ENCODE measurements at places on chromosomes 7 and 10.

DNA sequence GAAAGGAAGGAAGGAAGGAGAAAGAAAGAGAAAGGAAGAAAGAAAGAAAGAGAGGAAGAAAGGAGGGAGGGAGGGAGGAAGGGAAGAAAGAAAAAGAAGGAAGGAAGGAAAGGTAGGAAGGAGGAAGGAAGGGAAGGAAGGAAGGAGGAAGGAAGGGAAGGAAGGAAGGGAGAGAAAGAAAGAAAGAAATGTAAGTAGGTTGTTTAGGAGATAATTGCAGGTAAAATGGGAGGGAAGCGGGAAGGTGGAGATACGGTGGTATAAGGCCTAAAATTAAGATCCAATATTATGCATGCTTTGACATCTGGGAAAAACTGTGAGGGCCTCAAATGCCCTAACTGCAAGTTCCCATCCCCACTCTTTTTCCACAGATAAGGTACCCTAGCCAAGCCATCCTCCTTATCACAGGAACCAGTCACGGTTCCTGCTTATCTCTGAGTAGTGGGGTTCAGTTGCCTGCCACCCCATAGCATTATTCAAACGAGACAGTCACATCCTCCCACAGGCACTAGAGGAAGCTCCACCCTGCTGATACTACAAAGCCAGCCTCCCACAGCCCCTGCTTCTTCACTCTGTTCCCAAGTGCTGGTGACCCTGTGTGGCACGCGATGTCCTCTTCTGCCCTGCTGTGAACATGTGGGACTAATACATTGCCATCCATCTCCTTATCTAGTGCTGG lies 28.7 kb downstream of the ST8SIA6 start:
- no peak for DNase-seq

DNA sequence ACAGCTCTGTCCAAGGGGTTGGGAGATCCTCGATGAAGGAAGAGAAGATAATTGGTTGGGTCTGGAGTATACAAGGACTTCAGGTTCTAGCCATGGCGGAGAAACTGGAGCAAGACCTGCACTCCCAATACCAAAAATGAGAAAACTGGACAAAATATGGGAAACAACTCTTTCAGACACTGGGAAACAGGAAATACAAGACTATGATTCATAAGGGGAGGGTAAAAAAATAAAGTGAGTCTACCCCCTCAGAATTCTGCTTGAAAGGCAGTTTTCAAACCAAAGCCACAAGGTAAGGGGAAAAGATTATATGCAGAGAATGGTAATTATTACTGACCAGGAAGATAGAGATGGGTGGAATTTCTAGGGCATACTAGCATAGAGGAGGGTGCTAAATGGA lies 10.2 kb upstream of the SEC61G start:
- DNase-seq, result no peak

DNA sequence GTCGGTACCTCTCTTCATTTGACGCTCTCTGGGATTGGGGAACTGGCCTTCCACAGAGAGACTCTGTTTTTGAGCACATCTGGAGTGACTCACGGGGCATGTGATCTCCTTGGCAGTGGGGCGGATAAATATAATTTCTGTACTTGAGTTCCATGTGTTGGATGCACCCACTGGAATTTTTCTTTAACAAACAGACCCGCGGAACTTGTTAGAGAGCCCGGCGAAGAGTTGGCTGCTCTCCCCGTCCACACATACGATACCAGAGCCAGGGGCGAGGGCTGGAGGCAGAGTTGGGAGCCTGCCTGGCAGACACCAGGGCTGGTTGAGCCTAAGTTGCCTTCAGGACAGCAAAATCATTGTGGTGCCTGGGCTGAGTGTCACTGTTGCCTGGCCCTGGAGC lies at the start of gene FAM180A:
TSS of gene FAM180A (minus strand) at position 44 of the 400 bp plus-strand sequence. CDS start 233 bp downstream, outside the sequence.
- no peak for DNase-seq

DNA sequence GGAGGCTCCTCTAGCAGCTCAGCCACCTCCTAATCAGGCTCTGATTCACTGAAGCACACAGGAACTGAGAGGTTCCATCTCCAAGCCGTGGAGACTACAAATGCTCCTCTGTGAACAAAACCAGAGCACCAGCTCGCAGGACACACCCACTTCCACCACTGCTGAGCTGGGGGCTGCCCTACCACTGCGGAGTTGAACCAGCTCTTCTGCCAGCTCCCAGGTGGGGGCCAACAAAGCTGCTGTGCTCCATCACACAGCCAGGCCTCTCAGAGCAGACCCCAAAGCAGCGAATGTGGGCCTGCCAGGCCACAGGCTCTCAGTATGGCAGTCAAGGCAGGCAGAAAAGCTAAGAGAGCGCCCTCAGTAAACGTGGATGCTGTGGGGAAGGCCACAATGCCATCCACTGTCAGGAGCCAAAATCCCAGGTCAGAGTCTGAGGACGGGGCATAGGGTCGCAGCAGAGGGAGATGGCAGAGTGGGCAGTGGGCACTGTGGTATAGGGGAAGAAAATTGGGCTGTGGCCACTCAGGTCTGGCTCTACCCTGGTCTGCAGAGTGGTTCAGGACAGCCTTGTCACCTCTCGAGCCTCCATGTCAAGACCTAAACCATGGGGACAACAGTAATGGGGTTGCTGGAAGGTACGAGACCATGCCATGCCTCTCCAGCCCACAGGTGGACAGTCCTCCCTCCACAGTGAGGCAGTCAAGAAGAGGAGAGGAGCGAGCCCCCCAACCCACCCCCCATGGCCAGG lies 82.1 kb downstream of the GRID1 start:
- no peak for DNase-seq

DNA sequence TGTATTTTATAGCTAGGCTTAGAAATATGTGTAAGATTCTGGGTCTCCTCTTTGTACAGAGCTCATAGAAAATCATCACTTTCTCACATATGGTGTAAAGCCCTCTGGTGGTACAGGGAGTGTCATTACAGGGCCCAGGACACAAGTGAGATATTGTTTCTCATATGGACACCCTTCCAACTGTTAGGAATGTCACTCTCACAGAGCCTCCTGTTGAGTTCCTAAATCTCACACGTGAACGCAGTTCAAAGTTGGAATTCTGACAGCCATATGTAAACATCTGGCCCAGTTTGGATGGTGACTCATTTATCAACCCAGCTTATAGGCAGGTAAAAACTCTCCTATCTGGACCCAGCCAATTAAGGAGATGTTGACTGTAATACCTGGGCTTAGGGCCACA lies 35.4 kb upstream of the ZNF107 start:
- DNase-seq, result no peak

GRCh38 chr10:13253726-13254125 lies 19.6 kb upstream of the UCMA start:
- no peak for DNase-seq

DNA sequence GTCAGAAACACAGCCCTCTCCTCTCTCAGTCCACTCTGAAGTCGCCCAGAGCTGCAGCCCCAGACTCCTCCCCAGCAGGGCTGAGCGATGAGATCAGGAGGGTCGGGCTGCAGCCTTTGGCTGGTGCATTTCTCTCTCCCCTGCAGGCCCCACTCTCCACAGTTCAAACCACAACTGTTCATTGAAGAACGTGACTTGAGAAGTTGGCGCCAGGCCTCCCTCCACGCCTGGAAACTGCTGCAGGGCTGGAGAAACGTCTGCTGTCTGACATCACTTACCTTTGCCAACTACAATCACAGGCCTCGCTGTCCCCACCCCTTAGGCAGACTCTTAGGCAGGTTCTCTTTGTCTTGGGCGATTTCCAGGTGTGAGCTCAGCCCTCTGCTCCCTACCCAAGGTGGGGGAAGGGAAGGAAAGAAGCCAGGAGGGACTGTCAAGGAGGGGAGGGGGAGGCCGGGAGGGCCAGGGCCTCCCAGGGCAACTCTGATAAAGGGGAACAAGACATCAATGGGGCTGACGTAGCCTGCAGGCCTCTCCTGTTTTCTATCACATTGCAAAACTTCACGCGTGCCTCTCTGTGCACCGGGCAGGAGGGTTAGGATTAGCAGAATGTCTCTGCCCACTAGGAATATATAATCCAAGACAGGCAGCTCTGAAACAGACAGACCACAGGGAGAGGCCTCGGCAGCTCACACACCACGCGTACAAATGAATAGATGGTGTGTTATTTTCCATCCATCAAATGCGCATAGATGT lies 32.7 kb downstream of the CALML5 start:
- no peak for DNase-seq

DNA sequence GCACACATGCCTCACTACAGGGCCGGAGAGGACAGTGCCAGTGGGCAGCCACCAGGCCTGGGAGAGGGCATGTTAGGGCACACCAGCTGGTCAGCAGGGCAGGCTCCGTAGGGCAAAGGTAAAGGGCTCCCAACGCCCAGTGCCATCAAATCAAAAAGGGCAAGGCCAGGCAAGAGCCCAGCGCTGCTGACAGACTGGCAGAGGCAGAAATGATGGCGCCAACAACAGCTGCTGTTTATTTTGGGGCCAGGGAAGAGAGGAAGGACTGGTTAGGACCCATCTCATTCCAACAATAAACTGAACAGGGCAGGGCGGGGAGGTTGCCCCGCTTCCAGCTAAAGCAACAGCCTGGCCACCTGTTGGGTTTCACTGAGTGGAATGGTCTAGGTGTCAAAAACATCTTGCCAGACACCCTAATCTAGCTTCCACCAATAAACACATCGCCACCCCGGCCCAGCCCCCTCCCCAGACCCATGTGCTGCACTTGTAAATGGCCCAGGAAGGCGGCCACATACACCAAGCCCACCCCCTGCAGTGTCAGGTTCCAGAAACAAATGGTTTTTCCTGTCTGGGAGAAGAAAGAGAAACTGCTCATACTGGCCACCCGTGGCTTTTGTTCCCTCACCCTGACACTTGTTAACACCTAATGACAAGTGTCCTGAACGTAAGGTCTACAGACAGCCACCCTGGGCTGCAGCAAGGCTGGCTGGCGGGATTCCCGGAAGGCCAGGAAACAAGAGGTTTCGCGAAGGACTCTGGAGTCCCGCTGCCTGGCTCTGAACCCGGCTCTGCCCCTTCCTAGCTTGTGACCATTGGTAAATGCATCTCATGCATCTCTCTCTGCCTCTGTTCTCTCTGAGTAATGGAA lies 15.3 kb downstream of the SH3PXD2A start:
- no peak for DNase-seq

DNA sequence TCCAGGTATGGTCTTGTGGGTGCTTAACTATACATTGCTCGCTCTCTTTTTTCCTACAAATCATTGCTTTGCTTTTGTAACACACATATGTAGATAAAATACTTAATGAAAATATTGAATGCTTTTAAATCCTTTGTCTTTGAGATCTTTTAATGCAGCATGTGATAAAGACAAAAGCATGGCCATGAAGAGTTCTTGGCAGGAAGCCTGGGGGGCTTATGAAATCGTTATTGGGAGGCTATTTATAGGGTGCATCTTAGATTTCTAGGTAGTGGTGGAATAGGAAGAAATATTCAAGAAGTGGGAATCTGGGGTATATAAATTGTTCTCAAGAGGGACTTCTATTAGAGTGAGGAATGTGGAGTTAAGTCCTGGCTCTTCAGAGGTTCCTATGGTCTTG lies 21.9 kb downstream of the UBE2D1 start:
- DNase-seq, result no peak

- no peak for DNase-seq
These were observed 30.5 kb upstream of the VWDE start for GRCh38 chr7:12434012-12434642.

DNA sequence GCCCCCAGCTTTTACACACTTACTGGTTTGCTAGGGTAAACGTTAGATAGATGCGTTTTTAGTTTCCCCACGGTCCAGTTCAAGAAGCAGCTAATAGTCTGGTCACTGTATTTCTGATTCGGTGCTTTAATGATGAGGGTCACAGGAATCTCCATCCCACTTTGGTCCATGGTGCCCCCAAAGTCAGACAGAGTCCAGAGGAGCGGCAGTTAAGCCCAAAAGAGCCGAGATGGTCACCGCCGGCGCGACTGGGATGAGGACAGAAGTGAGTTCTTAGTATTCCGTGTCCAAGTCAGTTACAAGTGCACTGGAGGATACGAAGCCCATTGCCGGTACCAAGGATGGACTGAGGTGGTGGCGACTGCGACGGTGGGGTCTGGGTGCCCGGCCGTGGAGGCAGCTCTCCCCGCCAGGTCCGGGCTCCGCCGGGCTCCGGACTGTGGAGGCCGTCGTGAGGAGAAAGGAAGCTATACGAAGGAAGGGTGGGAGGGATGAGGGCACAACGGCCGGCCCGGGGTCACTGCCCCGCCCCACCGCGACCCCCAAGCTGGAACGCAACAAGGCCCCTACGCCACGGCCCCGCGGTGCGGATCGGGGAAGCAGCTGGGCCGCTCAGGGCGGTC lies 663 bp downstream of the HERPUD2 start:
- DNase-seq, result no peak

DNA sequence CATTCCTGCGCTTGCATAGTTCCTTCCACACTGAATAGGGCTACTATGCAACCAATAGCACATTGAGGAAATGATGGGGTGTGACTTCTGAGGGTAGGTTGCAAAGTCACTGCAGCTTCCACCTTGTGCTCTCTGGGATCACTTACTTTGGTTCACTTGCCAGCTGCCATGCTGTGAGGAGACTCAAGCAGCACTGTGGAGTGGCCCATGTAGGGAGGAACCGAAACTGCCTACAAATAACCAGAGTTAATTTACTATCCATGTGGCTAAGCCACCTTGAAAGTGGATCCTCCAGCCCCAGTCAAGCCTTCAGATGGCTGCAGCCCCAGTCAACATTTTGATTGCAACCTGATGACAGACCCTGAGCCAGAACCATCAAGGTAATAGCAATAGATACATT lies 64.3 kb downstream of the FAM204A start:
- no peak for DNase-seq

DNA sequence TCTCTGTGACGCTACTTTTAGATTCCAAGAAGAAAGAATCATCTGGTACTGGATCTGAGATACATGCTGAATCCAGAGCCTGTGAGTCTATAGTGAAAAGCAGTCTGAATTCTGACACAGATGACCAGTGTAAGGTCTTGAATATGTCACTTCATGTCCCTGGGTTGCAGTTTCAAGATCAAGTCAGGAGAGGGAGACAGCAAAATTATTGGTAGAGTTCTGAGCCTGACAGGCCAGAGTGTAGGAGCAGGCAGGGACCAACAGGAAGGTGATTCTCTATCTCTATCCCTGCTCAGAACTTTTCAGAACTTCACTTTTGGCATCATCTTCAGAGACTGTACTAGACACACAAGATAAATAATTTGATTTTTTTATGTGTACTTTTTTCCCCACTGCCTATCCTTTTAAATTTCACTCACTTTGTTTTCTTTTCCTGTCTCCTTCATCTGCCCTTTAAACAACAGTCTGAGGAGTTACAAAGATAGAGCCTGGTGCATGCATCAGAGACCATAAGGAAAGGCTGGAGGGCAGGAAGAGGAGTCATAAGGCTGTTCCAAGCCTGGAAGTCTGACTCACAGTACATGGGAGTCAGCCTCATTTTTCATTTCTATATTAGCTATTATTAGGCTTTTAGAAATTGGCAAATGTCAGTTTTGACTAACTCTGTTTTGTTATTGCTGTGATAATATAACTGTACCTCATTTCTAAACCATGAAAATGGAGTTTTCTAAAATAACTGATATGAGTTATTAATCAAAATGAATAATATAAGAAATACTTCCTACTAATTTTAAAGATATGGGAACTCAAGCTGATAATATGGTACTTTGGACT lies 120.2 kb upstream of the TMEM229A start:
- DNase-seq, result no peak

DNA sequence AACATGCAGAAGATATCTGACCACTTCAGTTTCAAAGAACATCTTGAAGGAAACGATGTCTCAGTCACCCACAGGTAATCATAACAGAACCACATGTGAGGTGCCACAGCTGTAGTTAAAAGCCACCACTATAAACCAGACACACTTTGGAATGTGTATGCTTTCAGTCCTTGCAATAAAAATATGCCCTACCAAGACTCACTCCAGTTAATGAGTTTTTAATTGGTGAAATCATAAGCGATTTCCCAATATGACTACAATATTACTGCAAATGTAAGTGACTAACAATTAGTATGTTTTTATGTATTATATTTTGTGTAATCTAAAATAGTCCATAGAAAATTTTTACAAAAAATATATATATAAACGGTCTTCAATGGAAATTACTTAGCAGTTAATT lies 428.2 kb downstream of the PARD3 start:
- DNase-seq, result no peak
